ENCODE measurements at places on chromosomes 5 and 9.

DNA sequence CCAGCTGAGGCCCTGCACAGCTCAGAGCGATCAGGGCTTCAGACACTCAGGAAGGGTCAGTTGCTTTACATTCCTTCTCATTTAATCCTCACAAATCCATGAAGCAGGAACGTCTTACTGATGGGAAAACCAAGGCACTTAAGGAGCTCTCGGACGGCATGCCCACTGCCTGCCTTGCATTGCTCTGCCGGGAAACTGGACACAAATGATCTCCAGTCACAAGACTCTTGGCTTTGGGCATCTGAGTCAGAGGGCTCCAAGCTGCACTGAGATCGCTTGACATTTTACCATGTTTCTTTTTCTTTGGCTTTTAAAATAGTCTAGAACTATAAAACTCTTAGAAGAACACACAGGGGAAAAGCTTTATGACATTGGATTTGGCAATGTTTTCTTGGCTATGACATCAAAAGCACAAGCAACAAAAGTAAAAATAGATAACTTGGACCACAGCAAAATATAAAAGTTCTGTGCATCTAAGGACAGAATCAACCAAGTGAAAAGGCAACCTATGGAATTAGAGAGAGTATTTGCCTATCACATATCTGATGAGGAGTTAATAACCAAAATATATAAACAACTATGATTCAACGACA lies 43.6 kb upstream of the HRH2 start:
- no peak for DNase-seq
- H3K27ac ChIP-seq: no peak overlapping the region
- no peaks in the 10 kb centered on the region for H3K36me3 ChIP-seq
- no peak overlapping the region for H3K4me3 ChIP-seq

DNA sequence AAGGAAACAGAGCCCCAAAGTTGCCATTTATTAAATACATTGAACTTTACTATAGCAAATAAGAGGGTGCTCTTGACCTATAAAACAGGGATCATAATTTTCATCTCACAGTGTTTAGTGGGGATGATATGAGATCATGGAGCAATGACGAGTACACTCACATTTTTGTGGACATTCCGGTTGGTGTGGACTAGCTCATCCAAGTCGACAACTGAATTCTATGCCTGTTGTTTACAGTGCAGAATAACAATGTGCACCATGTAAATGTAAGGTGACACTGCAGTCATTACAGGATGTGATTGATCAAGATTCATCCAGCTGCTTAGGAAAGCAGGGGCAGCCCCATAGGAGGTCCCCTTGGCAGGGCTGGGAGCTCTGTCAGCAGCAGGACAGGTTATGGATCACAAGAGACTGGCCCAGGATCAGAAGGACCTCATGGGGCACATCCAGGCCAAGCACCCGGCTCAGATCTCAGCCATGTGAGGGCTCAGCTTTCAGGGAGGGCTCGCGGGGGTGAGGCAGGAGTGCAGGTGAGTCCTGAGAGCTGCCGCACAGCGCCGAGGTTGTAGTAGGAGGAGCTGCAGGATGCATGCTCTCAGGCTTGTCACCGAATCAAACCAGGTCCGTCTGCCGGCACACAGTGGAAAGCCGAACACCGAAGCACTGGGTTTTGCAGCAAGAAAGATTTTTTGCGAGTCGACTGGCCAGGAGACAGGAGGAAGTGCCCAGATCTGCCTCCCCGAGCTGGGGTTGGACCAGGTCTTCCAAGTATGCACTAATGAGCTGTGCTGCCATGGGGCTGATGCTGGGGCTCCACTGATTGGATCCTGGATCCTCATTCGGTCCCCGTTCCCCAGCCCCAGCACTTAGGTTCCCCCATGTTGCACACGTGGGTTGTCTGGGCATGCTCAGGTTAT lies 28.2 kb downstream of the MRPL36 start:
- no peaks in the 10 kb centered on the region for H3K27me3 ChIP-seq
- DNase-seq: no peak
- H3K27ac ChIP-seq: no peak overlapping the region
- H3K36me3 ChIP-seq: no peaks in the 10 kb centered on the region

GRCh38 chr5:158382473-158382872 lies 523.5 kb upstream of the CLINT1 start:
- no peak overlapping the region for H3K4me3 ChIP-seq
- H3K36me3 ChIP-seq: no peaks in the 10 kb centered on the region
- H3K27ac ChIP-seq: no peak overlapping the region
- peak; percentile 61 for DNase-seq
- no peaks in the 10 kb centered on the region for H3K4me1 ChIP-seq

GRCh38 chr5:120683580-120683979 lies 219.5 kb downstream of the PRR16 start:
- no peaks in the 10 kb centered on the region for H3K36me3 ChIP-seq
- no peak overlapping the region for H3K4me3 ChIP-seq
- DNase-seq: no peak
- H3K27me3 ChIP-seq: no peaks in the 10 kb centered on the region
- peak overlapping the region; percentile 96 for H3K27ac ChIP-seq
- H3K4me1 ChIP-seq: peaks cover 10% of the 10 kb centered on the region

- H3K4me3 ChIP-seq: no peak overlapping the region
- no peak for DNase-seq
- no peaks in the 10 kb centered on the region for H3K36me3 ChIP-seq
- H3K4me1 ChIP-seq: no peaks in the 10 kb centered on the region
These were observed 222.5 kb upstream of the TAS2R1 start for GRCh38 chr5:9852671-9853070.
